Effector CD8-positive, alpha-beta T cell (primary cell): ENCODE measurements at places on chromosomes 6 and 20.

DNA sequence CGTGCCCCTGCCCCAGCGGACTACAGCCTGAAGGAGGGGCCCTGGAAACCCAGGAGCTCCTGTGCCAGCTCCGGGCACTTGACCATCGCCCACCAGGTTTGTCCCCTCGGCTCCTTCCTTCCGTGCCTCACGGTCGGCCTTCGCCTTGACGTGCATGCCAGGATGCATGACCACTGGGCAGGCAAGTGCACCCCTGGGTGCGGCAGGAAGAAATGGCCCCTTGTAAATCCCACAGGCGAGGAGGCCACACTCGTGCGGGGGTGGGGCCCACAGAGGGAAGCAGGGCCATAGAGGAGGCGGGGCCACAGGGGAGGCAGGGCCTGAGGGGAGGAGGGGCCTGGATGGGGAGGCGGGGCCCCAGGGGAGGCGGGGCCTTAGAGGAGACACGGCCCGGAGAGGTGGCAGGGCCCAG, 81.7 kb downstream of the YTHDF1 start:
- DNase-seq: no peak

- no peak for DNase-seq
Measured at GRCh38 chr6:39753725-39754045, 28.5 kb upstream of the KIF6 start.

- no peak for DNase-seq
Measured at GRCh38 chr20:51183451-51183850, 160.5 kb upstream of the KCNG1 start.

GRCh38 chr6:82441047-82441855, 77.6 kb downstream of the TPBG start:
- no peak for DNase-seq

DNA sequence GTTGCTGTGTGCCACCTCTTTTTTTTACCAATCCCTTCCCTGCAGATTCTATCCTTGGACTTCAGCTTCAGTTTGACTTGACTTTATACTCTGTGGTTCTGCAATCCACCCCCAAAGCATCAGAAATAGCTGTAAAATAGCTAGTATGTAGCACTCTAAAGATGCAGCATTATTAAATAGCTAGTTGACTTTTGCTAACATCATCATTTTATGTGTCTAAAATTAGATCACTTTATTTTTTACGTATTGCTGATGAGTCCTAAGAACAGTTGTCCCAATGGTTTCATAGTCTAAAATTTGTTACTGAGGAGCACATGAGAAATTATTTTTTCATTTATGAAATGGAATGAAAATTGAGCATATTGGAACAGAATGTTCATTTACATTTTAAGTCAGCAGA, 138.2 kb downstream of the NKAIN2 start:
- no peak for DNase-seq

- DNase-seq: no peak
Measured at GRCh38 chr6:97023982-97024381, 99.5 kb downstream of the KLHL32 start.

GRCh38 chr6:110528101-110528929, 51.9 kb upstream of the SLC22A16 start:
- peak; percentile 1 for DNase-seq

DNA sequence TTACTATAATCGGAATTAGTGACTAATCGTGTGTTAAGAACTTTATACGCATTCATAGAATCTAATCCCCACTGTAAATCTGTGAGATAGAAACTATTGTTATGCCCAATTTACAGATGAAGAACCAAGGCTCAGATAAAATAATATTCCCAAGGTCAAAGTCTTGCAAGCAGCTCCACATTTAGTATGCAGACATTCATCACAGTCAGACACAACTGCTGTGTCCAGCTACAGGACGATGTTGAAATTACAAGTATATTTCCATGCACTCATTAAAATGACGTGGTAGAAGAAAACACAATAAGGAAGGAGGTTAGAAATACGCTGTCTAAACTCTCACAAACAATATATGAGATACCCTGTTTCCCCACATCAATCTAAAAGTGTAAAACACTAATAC, 82.5 kb downstream of the PREX1 start:
- no peak for DNase-seq

DNA sequence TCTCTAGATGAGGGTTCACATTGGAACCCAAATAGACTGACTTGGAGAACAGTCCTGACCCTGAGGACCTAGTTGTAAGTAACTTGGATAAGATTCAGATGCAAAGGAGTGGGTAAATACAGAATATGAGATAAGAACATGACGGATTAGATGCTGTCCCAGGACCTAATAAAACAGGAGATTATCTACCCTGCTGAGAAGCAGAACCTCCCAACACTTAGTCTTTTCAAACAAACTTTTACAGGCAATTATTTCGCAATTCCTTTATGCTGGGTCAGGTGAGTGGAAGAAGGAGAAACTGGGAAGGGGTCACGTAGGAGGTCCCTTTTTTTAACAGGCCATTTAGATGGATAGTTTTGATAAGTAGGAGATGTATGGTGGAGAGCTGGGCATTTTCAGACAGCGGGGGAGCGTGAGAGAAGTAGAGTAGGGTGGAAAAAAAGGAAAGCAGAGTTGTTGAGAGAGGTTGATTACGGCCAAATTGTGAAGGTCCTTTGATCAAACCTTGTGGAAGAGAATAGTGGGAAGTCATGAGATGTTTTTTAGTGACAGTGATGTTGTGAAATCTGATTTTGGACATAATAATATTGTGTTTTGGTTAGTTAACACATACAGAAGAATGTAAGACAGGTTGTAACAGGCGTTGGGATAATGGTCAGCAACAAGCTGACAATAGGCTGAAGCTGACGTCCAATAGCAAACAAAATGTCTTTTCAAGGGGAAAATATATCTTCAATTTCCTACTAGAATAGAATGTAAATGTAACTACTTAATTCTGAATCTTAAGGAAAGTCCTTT, 32.8 kb downstream of the FAM83B start:
- no peak for DNase-seq

DNA sequence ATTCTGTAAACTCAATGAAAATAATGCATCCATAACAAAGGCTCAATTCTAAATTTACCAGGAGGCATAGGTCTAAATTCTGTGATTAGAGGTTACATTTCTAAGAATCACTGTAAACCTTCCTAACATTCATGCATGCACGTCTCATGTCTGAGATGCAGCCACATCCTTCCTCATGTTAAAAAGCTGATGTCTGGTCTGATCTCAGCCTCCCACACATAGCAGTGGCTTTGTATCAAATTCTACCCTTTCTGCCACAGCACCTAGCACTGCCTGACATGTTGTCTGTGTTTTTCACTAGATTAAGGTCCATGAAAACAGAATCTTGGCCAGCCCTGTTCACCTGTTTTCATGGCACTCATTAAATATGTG, 171.1 kb downstream of the WDR27 start:
- DNase-seq: no peak

DNA sequence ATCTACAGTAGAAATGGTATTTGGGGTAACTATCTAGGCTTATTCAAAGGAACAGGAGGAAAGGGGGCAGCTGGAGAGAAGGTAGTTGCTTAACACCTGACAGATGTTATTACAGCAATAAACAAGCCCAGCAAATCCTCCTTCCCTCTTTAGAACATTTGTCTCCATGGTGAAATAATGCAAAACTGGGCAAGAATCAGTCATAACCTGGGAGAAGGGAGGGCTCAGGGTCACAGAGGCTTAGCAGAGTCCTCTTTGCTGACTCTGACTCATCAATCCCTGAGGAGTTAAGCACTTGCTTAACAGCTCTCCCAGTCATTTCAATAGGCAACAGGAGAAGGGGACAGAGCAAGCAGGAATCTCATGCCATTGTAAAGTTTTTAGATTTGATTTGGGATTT, 230.3 kb downstream of the IBTK start:
- DNase-seq: no peak

- DNase-seq: no peak
Measured at GRCh38 chr20:49308875-49309274, 31.0 kb upstream of the ZNFX1 start.

DNA sequence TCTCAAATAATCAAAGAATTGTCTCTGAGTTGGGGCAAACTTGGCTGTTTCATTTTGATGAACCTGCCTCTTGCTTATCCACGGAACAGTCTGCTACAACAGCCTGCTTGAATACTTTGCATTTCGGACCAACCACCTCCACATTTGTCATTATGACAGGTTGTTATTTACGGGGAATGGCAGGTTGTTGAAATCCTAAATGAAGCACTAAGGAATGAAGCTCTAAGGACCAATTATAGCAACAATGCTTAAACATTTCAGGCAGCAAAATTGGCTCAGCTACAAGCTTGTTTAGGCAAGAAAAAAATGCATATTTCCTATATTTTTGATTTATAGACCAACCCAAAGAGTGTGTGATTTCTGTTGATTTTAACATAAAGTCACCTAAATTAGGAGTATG, 84.5 kb downstream of the MAP3K7 start:
- no peak for DNase-seq

GRCh38 chr6:153790876-153791473, 248.1 kb upstream of the OPRM1 start:
- DNase-seq: no peak

GRCh38 chr6:137025786-137026730, 18.7 kb downstream of the IL20RA start:
- no peak for DNase-seq

DNA sequence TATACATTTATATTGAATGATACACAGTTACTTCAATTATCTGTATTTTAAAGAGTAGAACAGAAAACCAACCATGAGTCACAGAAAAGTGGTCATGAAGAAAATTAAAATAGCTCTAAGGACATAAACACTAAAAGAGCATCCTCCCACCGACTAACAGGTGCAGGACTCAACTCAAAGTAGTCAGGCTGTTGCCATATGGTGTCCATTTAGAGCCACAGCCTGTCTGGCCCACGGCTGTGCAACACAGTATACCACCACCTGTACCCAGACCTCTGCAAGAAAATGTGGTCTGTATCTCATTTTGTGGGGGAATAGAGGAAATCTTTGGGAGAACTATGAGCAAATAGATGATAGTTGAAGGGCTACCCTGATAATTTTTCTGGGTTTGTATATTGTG, 449.8 kb upstream of the RNF217 start:
- no peak for DNase-seq

DNA sequence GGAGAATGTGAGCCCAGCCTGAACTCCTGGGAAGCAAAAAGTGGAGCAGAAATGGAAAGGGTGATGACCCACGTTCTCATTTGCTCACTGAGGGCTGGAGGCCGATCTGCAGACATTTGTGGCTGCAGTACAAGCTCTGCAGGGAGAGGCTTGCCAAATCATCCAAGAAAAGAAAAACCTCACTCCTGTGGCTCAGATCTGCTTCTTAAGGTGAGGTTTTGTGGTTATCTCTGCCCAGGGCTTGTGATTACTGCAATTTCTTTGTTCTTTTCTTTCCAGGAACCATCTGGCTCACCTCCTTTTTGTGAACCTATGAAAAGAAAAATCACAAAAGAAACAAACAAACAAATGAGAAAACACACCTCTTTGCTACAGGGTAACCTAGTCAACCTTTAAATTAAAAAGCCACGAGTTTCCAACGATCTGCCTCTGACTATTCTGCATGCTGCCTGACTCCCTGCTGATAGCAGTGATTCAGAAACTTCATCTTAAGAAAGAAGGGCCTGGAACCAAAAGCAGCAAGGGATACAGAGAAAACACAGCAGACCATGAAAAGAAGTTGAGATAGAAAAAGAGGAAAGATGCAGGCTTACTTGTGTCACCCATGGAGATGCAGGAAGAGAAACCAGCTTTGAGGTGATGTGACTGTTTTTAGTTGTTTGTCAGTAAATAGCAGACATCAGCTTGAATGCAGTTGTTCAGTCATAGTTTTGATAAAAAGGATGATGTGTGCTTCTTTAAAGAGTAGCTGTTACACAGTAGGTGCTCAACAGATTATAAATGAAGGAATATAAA, 165.1 kb downstream of the LMBRD1 start:
- DNase-seq: no peak

- DNase-seq: no peak
Measured at GRCh38 chr20:62822788-62823651, 6.2 kb downstream of the COL9A3 start.

- no peak for DNase-seq
Measured at GRCh38 chr20:54340667-54341081, 132.8 kb downstream of the PFDN4 start.

GRCh38 chr6:23522792-23523547, 603.0 kb upstream of the NRSN1 start:
- no peak for DNase-seq

DNA sequence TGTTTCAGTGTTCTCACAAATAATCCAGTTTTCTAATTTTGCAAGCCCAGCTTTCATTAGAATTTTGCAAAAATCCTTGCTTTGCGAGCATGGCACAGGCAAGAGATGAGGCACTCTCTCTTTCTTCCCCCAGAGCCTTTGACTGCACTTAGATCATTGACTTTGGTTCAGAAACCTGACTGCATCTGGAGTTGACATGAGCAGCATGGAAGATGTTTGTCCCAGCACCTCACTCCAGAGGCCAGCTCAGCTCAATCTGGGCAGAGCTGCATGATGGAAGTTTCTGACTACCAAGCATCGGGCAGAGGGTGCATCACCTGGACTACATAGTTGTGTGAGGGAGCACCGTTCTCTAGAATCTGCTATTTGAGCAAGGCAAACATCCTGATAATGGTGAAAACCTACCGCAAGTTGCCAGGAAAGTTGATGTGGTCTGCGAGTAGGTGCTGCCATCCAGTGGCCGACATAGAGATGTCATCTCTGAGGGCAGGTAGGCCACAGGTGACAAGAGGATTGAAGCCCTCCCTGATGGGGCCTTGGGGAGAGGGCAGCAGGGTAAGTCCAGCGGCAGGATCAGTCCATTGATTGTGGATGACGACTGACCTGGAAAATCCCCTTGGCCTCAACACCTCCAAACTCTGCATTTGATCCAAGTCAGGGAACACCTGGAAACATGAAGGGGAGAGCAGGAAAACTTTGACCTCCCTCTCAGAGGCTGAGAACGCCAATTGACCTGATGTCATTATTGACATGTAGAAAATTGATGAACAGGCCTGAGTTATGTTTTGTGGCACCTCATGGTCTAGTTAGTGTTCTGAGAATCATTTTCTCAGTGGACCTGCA, 3.8 kb upstream of the LPA start:
- no peak for DNase-seq

DNA sequence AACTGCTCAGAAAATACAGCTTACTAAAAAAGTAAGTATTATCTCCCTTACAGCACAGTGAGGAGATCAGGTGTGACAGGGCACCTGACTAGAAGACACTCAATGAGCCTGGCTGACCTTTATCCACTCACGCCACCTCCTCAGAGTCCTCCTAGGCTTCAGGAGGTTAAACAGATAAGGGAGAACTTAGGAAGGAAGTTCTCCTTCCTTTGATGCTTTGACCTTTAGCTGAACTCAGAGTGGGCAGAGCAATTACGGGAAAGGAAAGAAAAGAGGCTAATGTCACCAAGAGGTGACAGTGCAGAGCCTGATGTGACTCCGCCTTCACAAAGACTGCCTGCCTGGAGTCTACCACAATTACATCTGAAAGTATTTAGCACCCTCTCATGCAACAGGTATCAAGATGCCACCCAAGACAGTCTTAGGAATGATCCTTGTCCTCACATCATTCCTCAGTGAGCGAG, 36.7 kb downstream of the MAN1A1 start:
- no peak for DNase-seq

GRCh38 chr6:136173519-136174507, 76.3 kb downstream of the MTFR2 start:
- no peak for DNase-seq

- DNase-seq: no peak
Measured at GRCh38 chr20:4006640-4007039, 8.7 kb downstream of the RNF24 start.

- no peak for DNase-seq
Measured at GRCh38 chr6:147547369-147547902, 38.9 kb downstream of the SAMD5 start.

- no peak for DNase-seq
Measured at GRCh38 chr6:56677559-56677958, 34.9 kb upstream of the DST start.

GRCh38 chr20:46994341-46994740, 99.7 kb downstream of the EYA2 start:
- DNase-seq: no peak
